ENCODE measurements at places on chromosomes 11 and 22. TPM values are rescaled to one million over a fixed set of nuclear protein-coding genes. Genes with fewer than 3 reads are reported as not detected.

The NAGA gene
- total RNA-seq, result 11.2 TPM

The THAP12 gene
- 9.8 TPM for total RNA-seq

The DENND5A gene
- total RNA-seq, result 13.2 TPM

The CASTOR1 gene
- total RNA-seq, result 43.7 TPM

Measured in esophagus mucosa (tissue), 1 donor.